ENCODE measurements at places on chromosomes 4 and X. TPM values are rescaled to one million over a fixed set of nuclear protein-coding genes. Genes with fewer than 3 reads are reported as not detected.

P2RY4 gene
- not detected for polyA plus RNA-seq

GYPA gene
- polyA plus RNA-seq: not detected

TEX13D gene
- polyA plus RNA-seq: not detected

RPA4 gene
- 1.0 TPM for polyA plus RNA-seq

DNA sequence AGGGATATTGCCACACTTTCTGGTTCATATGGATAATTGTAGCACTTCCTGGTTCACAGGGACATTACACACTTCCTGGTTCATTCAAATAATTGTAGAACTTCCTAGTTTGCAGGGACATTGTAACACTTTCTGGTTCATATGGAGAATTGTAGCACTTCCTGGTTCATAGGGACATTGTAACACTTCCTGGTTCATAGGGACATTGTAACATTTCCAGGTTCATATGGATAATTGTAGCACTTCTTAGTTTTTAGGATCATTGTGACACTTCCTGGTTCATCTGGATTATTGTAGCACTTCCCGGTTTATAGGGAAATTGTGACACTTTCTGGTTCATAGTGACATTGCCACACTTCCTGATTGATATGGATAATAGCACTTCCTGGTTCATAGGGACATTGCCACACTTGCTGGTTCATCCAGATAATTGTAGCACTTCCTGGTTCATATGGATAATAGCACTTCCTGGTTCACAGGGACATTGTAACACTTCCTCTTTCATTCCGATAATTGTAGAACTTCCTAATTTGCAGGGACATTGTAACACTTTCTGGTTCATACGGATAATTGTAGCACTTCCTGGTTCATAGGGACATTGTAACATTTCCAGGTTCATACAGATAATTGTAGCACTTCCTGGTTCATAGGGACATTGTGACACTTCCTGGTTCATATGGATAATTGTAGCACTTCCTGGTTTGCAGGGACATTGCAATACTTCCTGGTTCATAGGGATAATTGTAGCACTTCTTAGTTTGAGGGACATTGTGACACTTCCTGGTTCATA, 59.2 kb upstream of the CD99 start:
- H3K27me3 ChIP-seq: no peaks in the 10 kb centered on the region
- DNase-seq: no peak
- H3K27ac ChIP-seq: no peak overlapping the region
- H3K4me3 ChIP-seq: no peak overlapping the region

GRCh38 chr4:55907469-55907868, 41.3 kb upstream of the CEP135 start:
- H3K4me1 ChIP-seq: no peaks in the 10 kb centered on the region
- H3K27ac ChIP-seq: no peak overlapping the region
- no peak overlapping the region for H3K4me3 ChIP-seq
- no peak for DNase-seq

GRCh38 chr4:84494076-84494475, 5.0 kb downstream of the NKX6-1 start:
- no peaks in the 10 kb centered on the region for H3K36me3 ChIP-seq
- H3K27me3 ChIP-seq: peaks cover 100% of the 10 kb centered on the region

- DNase-seq: no peak
- peaks cover 18% of the 10 kb centered on the region for H3K27me3 ChIP-seq
- no peak overlapping the region for H3K27ac ChIP-seq
- no peaks in the 10 kb centered on the region for H3K36me3 ChIP-seq
Measured at GRCh38 chrX:130118441-130119311, 8.4 kb upstream of the ELF4 start.

GRCh38 chrX:72262077-72262476, 15.0 kb downstream of the RPS4X start:
- H3K27me3 ChIP-seq: no peaks in the 10 kb centered on the region
- H3K4me1 ChIP-seq: no peaks in the 10 kb centered on the region
- no peak overlapping the region for H3K27ac ChIP-seq
- H3K36me3 ChIP-seq: no peaks in the 10 kb centered on the region
- DNase-seq: no peak

- DNase-seq: no peak
- no peaks in the 10 kb centered on the region for H3K36me3 ChIP-seq
- H3K4me1 ChIP-seq: peaks cover 13% of the 10 kb centered on the region
- no peaks in the 10 kb centered on the region for H3K27me3 ChIP-seq
- no peak overlapping the region for H3K4me3 ChIP-seq
- no peak overlapping the region for H3K27ac ChIP-seq
Measured at GRCh38 chrX:54194982-54195588, 12.0 kb upstream of the FAM120C start.

GRCh38 chr4:183960962-183961541, 55.9 kb downstream of the STOX2 start:
- no peaks in the 10 kb centered on the region for H3K36me3 ChIP-seq
- H3K27ac ChIP-seq: no peak overlapping the region
- peaks cover 45% of the 10 kb centered on the region for H3K4me1 ChIP-seq
- no peak for DNase-seq
- H3K4me3 ChIP-seq: no peak overlapping the region

GRCh38 chr4:145279122-145279960, 99.0 kb upstream of the OTUD4 start:
- H3K36me3 ChIP-seq: no peaks in the 10 kb centered on the region
- H3K27ac ChIP-seq: no peak overlapping the region
- no peaks in the 10 kb centered on the region for H3K4me1 ChIP-seq
- no peak for DNase-seq
- H3K4me3 ChIP-seq: no peak overlapping the region

DNA sequence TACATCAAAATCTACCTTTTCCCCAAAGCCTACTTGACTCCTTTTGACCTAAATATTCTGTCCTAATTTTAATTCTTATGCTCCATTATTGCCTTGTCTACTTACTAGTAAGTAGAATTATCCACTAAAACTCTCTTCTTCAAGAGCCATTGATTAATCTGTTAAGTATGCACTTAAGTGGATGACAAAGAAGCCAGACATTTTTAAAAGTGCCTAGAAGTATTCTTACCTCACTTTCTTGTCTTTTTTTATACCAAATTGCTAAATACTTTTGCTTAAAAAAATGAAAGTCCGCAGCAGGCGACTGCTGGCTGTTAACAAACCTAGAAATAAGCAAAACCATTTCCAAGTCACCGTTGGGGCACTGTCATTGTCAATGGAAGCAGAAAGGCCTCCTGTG, 20.1 kb upstream of the FRMPD4 start:
- H3K36me3 ChIP-seq: no peaks in the 10 kb centered on the region
- H3K27ac ChIP-seq: no peak overlapping the region
- DNase-seq: no peak
- no peaks in the 10 kb centered on the region for H3K27me3 ChIP-seq
- no peak overlapping the region for H3K4me3 ChIP-seq

DNA sequence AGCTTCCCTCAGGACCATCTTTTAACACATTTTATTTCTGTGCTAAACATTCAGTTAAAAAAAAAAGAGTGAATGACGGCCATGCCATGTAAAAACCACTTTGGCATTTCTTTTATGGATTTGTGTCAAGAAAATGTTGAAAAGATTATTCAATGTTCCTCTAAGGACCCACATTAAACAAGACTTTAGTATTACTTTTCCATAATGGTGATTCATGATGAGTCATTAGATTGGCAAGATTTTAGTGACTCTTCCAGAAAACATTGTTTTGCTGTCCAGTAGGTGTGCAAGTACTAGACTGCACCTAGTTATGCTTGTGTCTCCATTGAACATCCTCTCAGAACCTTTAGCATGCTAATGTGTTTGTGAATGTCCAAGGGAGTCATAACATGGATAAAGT, 748.6 kb downstream of the STPG2 start:
- no peak for DNase-seq
- H3K27me3 ChIP-seq: no peaks in the 10 kb centered on the region
- no peaks in the 10 kb centered on the region for H3K4me1 ChIP-seq
- no peak overlapping the region for H3K4me3 ChIP-seq
- no peak overlapping the region for H3K27ac ChIP-seq
